ENCODE measurements at places on chromosomes 3 and 15.

GRCh38 chr3:195241592-195242355 lies 29.2 kb downstream of the XXYLT1 start:
- no peak for DNase-seq

DNA sequence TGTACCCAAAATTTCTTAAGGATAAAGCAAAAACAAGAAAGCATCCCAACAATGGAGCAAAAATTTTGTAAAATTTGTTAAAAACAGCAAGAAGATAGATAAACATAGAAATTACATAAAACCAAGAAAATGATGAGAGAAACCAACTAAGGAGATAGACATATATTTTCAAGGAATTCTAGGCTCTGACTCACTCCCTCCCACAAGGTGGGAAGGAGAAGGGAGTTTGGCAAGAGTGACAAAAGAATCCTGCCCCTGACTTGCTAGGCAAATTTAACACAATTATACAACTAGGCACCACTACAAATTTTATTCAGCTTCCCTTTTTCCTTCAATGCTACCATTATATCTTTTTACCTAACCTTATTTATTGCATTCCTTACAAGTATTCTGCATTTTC lies 70.9 kb downstream of the MYO9A start:
- no peak for DNase-seq

GRCh38 chr3:129673012-129673411 lies 66.5 kb upstream of the PLXND1 start:
- no peak for DNase-seq

GRCh38 chr3:44915702-44916438 lies 41.5 kb downstream of the TGM4 start:
- no peak for DNase-seq

DNA sequence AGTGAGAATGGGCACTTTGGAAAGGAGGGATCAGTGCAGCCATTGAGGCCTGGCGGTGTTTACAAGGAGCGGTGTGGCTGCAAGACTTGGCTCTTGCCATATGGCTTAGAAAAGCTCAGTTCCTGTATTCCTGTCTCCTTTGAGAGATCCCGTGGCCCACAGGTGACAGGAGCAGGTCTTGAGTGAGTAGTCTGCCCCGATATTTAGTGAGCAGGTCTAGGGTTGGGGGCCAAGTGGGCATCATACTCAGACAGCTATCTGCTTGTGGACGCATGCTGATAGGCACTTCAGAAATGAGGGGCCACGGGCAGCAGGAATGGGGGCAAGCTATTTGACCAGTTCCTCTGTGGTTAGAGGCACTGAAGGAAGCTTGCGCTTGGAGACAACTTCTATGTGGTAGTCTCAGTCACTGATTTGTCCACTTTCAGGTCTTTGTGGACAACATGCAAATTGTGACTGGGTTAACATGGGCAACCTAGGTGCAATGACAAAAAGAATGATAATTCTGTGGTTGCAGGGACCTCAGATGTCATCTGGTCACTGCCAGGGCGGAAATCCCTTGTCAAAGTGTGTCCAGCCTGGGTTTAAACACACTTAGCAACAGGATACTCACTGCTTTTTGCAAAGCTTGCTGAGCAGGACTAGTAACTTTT lies 1.1 kb downstream of the TMED3 start:
- DNase-seq = no peak

- DNase-seq = no peak
Measured at GRCh38 chr15:93028632-93029213, 60.3 kb downstream of the RGMA start.

GRCh38 chr15:42594095-42594494 lies 18.7 kb downstream of the STARD9 start:
- DNase-seq = no peak

DNA sequence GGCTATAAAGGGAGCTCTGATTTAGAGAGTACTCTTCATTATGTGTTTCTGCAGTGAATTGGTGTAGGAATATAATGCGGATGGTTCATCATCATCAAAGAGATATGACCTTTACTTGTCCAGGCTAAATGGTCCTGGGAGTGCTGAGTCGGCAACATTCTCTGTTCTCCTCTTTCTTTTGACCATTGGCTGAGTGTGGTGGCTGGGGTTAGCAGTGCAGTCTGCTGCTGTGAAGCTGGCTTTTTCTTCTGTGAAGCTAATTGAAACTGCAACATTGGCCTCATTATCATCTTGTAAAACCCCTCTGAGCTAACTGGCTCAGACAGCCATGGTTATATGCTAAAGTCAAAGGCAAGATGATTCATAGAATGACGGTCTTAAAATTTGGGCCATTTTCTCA lies 83.8 kb downstream of the THRB start:
- no peak for DNase-seq

GRCh38 chr3:124903896-124904834 lies 17.0 kb upstream of the ITGB5 start:
- no peak for DNase-seq

- DNase-seq = peak; percentile 39
Measured at GRCh38 chr3:141243271-141243707, 11.7 kb downstream of the PXYLP1 start.

- peak; percentile 39 for DNase-seq
Measured at GRCh38 chr3:46923559-46924350, 46.2 kb downstream of the PTH1R start.

GRCh38 chr3:190375246-190375645 lies 12.7 kb upstream of the CLDN16 start:
- no peak for DNase-seq

GRCh38 chr3:114155370-114155821 lies 23.5 kb downstream of the DRD3 start:
- DNase-seq = no peak

DNA sequence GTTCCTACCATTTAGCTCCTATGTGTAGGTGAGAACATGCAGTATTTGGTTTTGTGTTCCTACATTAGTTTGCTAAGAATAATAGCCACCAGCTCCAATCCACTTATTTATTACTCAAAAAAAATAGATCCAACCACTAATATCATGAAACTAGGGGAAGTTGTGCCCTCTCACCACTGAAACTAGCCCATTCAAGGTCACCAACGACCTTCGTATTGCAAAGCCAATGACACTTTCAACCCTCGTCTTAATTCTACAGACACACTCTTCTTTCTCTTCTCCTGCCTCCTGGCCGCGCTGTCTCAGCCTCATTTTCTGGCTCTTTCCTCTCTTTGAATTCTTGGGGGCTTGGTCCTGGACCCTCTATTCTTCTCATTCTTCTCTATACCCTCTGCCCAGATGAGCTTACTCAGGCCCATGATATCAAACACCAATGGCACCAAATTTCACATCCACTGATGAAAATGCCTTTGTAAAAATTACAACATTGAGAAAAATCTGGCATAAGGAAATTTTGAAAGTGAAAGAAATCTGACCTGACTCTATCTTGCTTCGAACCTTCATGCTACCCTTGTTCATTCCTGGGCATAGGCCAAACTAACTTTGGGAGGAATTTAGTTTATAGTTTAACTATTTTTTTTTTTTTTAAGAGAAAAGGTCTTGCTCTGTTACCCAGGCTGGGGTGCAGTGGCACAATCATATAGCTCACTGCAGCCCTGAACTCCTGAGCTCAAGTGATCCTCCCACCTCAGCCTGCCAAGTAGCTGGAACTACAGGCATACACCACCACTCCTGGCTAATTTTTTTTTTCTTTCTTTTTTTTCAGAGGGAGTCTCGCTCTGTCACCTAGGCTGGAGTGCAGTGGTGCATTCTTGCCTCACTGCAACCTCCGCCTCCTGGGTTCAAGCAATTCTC lies 25.4 kb upstream of the LIMD1 start:
- DNase-seq = no peak

- DNase-seq = no peak
Measured at GRCh38 chr3:73481888-73482287, 142.9 kb downstream of the PDZRN3 start.

GRCh38 chr3:133866141-133866540 lies 29.5 kb downstream of the RAB6B start:
- no peak for DNase-seq

- DNase-seq = no peak
Measured at GRCh38 chr3:18436213-18436612, 11.1 kb upstream of the SATB1 start.

GRCh38 chr3:46369675-46370132 lies 1.0 kb upstream of the CCR5 start:
- no peak for DNase-seq

DNA sequence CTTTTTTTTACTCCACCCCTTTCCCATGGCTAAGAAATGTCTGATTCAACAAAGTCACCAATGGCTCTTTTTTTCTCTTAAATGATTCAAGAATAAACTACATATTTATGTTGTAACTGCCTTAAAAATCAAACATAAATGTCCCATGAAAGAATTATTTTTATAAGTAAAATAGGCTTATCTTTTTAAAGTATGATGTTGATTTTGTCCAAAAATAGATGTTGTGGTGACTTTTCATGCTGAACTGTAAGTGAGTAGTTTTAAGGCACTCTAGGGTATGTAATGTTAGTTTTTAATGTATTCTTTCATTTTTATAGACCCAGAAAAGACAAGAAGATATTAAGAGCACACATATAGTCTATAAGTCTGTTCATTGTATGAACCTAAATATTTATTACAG lies 594.9 kb downstream of the NLGN1 start:
- DNase-seq = no peak

DNA sequence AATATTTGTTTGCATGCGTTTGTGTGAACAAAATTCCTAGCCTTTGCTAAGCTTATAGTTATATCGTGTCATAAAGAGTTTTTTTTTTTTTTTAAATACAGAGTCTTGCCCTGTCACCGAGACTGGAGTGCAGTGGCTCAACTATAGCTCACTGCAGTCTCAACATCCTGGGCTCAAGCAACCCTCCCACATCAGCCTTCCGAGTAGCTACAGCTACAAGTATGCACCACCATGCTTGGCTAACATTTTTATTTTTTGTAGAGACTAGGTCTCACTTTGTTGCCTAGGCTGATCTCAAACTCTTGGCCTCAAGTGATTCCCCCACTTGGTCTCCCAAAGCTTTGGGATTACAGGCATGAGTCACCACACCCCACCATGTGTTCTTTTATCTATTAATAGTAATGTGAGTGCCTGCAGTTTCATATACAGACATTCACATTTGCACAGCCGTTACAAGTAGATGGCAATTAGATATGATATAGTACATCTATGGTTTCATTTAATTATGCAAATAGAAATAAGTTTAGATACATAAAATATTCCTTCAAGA lies 848.6 kb downstream of the PDCD6IP start:
- DNase-seq = no peak

- no peak for DNase-seq
Measured at GRCh38 chr15:55681631-55682030, 61.3 kb downstream of the PRTG start.

DNA sequence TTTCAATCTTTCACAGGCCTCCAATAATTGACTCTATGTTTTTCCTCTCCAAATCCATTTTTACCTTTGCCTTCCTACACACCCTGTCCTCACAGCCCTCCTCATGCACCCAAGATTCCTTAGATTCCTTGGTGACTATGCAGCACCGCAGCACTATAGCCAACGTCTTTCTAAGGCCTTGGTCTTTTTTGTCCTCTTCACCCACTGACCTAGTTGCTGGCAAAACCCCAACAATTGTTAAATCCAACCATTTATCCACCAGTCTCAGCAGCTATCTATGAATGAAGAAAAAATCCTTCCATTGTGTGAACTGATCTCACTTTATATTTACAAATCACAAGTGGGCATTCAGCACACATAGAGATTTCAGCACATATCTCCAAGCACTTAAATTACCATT lies 203.9 kb downstream of the VGLL3 start:
- no peak for DNase-seq

DNA sequence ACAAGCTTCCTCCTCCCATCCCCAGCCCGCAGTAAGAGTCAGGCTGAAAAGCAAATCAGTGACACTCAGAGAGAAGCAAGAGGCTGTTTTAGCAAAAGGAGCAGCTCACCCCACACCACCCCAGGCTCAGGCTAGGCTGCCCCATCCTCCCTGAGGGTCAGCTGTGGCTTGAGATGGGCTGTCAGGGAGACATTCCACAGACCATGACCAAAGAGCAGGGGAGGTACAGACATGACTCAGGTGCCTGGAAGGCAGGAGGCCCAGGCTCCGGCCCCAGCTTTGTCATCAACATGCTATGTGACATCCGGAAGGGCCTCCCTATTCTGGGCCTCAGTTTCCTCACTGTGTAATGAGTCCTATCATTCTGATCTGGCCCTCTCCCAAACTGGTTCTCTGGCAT lies 24.7 kb downstream of the HCN4 start:
- no peak for DNase-seq

- DNase-seq = no peak
Measured at GRCh38 chr15:48361685-48362084, 30.5 kb downstream of the DUT start.

- DNase-seq = no peak
Measured at GRCh38 chr3:66138336-66139313, 82.2 kb upstream of the SLC25A26 start.

- no peak for DNase-seq
Measured at GRCh38 chr3:129432036-129432435, 3.6 kb upstream of the EFCAB12 start.
